ENCODE measurements at places on chromosomes 13 and 19. TPM values are rescaled to one million over a fixed set of nuclear protein-coding genes. Genes with fewer than 3 reads are reported as not detected.

GRCh38 chr19:7973883-7974282 lies 30.4 kb upstream of the TIMM44 start:
- no peak for DNase-seq

- no peak for DNase-seq
Measured at GRCh38 chr13:114130131-114130836, 2.1 kb downstream of the RASA3 start.

- DNase-seq: no peak
Measured at GRCh38 chr13:32592082-32592481, 5.8 kb downstream of the PDS5B start.

DNA sequence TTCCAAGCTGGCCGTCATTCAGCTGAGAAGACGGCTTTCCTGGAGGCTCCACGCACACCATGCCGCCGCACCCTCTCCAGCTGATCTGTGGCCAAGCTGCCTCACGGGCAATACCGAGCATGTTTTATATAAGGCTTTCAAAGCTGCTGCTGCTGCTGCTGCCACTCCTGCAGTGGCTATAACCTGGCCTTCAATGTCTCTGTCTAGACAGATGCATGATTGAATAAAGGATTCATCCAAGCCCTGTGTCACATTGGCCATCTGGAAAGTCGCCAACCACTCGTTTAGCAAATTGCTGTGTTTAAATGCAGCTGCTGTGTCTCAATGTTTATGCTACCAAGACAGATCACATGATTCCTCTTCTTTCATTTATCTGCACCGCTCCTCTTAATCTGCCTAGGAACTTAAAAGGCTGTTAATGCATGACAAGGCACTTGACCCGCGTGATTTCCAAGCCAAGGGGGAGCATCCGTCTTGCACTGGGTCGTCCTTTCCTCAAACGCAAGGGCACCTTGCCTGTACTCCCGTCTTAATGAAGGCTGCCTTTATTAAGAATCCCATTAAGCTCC lies 114.3 kb downstream of the TEX26 start:
- DNase-seq: peak; percentile 49

ZNF99 gene
- polyA plus RNA-seq: 0.11 TPM

GRCh38 chr19:48487948-48488347 lies 18.8 kb downstream of the CYTH2 start:
- DNase-seq: no peak

- no peak for DNase-seq
Measured at GRCh38 chr13:30968846-30969245, 36.4 kb downstream of the TEX26 start.

- peak; percentile 72 for DNase-seq
Measured at GRCh38 chr19:39410017-39410830, 2.2 kb upstream of the PLEKHG2 start.

DNA sequence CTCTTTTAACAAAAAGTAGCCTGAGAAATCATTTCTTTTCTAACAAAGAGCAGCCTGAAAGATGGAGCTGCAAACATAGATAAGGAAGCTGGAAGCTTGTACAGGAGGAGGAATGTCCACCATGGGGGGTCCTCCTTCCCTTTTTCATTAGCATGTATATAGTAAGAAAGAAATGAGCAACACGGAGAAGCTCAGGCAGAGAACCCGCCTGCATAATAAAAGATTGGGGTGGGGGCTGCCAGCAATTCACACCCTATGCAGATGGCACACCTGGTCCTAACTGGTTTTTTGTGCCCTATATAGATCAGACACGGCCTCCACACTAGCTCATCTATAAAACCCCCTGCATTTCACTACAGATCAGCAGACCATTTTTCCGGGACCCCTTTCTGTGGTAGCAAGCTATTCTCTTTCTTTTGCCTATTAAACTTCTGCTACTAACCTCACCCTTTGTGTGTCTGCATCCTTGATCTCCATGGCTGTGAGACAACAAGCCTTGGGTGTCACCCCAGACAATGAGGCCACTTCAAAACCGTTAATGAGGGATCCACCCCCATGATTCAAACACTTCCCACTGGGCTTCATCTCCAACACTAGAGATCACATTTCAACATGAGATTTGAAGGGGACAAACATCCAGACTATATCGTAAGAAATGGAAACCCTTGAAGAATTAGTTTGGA lies 167.5 kb upstream of the FREM2 start:
- DNase-seq: no peak

MISP3 gene
- polyA plus RNA-seq: not detected

DNA sequence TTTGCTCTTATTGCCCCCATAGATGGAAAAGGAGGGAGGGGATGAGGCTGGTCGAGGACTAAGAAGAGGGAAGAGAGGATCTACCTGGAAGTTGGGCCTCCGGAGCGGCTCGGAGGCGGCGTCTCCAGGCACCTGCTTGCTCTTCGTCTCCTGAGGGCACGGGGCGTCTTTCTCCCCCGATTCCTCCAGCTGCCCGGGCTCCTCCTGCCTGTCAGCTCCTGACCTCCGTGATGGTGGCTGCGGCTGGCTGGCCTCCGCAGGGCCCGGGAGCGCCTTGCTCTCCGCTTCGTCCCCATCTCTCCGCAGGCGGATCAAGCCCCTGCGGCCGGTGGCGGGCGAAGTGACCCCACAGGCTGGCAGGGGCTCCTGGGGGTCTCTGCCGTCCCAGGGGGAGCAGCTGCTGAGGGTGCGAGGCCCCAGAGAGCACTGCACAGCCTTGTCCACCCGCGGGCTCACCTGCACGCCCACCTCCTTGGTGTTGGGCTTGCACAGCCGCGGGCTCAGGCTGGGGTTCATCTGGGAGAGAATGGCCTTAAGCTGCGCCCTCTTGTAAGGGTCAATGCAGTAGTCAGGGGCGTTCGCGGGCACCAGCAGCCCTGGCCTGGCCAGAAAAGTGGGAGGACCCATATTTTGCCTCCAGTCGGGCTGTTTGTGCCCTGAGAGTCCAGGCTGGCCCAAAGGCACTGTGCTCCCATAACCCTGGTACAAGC lies 3.8 kb downstream of the ZAR1L start:
- DNase-seq: no peak

GRCh38 chr19:36420961-36421748 lies 2.7 kb upstream of the ZFP82 start:
- DNase-seq: peak; percentile 46

- no peak for DNase-seq
Measured at GRCh38 chr13:90594681-90595080, 752.8 kb upstream of the MIR17HG start.

DNA sequence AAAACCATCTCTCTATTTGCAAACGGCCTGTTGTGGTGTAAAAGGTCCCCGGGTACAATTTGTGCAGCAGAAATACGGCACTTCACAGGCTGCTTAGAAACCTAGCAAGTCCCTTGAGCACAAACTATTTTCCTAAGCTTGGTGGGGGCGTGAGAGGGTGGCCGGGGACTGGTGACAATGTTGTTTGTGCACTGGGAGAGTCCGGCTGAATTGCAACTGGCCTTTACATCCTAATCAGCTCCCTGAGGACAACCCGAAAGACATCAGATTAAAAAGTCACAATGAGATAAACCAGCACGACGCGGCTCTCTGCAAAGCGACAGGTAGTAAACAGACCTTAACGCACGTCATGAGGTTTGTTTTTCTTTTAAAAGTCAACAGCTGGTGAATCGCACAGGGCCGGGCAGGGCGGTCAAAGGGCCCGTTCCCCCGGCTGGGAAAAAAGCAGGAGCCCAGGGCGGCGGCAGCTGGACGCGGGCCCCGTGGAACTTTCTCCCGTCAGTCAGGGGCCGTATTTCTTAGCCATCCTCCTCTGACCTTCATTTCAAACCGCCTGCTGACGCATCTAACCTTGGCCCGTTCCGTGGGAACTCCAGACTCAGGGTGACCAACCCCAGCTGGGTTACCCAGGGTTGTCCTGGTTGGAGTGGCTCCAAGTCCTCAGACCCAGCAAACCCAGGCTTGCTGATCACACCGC lies 112.3 kb downstream of the GADD45B start:
- DNase-seq: no peak

CRTC1 gene
- 16.3 TPM for polyA plus RNA-seq

ICAM1 gene
- 6.4 TPM for polyA plus RNA-seq

GRCh38 chr19:6853868-6854267 lies 33.5 kb upstream of the ADGRE1 start:
- DNase-seq: no peak

- no peak for DNase-seq
Measured at GRCh38 chr13:97134364-97135095, 87.6 kb upstream of the MBNL2 start.
